Type B pancreatic cell (in vitro differentiated cells): ENCODE measurements at places on chromosomes 16 and 17.

DNA sequence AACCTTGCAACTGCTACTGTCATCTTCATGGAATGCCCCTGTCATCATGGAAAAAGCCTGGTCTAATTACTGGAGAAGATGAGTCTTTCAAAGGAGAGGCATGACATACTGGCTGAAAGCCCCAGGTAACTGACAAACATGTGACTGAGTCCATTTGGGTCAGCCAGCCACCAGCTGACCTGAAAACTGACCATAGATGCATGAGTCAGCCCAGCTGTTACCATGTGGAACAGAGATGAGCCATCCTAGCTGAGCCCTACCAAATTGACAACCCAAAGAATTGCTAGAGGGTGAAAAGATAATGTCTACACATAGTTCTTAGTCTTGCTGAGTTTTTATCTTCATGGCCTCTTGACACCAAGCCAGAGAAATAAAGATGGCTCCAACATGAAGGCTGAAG lies 311.8 kb downstream of the UTP18 start:
- DNase-seq: no peak
- no peaks in the 10 kb centered on the region for H3K36me3 ChIP-seq
- H3K4me3 ChIP-seq: no peak overlapping the region
- H3K27ac ChIP-seq: no peak overlapping the region

- DNase-seq: no peak
- peaks cover 20% of the 10 kb centered on the region for H3K27me3 ChIP-seq
- H3K27ac ChIP-seq: no peak overlapping the region
- peaks cover 11% of the 10 kb centered on the region for H3K4me1 ChIP-seq
- peak overlapping the region; percentile 83 for H3K4me3 ChIP-seq
Measured at GRCh38 chr16:58200004-58200797, 2.3 kb upstream of the CSNK2A2 start.

GRCh38 chr17:68627956-68628575 lies 26.9 kb upstream of the FAM20A start:
- peaks cover 2% of the 10 kb centered on the region for H3K27me3 ChIP-seq
- H3K36me3 ChIP-seq: no peaks in the 10 kb centered on the region
- no peak for DNase-seq
- no peak overlapping the region for H3K4me3 ChIP-seq
- H3K27ac ChIP-seq: no peak overlapping the region
- H3K4me1 ChIP-seq: peaks cover 5% of the 10 kb centered on the region

DNA sequence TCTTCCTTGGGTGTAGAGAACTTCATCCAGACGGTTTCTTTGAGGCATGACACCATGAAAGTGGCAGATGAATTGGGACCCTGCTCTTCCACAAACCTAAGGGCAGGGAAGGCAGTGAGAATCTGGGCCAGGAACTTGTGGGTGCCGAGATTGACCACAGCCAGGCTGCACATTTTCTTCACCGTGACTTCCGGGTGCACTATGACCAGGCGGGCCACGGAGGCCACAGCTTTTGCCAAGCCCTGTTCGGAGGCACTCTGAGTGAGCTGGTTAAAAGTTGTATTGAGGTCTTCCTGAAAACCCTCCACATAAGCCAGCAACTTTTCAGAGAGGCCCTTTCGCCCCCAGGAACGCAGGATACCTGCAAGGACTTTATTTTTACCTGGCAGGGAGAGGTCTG lies 5.9 kb downstream of the GEMIN4 start:
- no peak for DNase-seq
- H3K27me3 ChIP-seq: no peaks in the 10 kb centered on the region
- no peak overlapping the region for H3K27ac ChIP-seq
- peaks cover 42% of the 10 kb centered on the region for H3K36me3 ChIP-seq
- H3K4me1 ChIP-seq: peaks cover 15% of the 10 kb centered on the region

DNA sequence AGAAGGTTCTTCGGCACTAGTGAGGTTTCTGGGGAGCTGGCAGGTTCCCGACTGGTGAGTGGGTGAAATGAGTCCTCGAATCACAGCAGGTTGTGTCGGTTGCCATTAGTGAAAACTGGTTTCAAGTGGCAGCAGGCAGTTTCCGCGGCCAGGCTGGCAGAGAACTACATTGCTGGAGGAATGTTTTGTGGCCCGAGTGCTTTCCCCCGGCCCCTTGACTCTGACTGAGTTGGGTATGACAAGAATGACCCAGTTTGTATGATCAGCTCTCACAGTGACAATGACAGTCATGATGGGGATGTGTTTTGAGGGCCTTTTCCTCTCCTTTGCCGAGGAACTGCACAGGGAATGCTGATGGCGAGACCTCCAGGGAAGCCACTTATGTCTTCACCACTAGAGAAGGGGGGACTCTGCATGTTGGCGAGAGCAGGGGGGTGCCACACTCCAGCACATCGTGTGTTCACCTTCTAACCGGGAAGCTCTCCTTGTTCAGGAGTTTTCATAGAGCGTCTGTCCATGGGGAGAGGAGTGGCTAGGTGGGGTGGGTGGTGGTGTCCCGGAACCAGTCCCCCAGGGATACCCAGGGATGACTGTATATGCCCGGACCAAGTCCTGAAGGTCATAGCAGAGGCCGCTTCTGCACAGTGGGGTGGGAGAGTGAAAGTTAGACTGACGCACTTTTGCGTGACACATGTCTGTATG lies 206.0 kb upstream of the CHMP6 start:
- H3K27me3 ChIP-seq: no peaks in the 10 kb centered on the region
- H3K4me3 ChIP-seq: no peak overlapping the region
- no peak for DNase-seq
- peaks cover 35% of the 10 kb centered on the region for H3K4me1 ChIP-seq

- peaks cover 20% of the 10 kb centered on the region for H3K4me1 ChIP-seq
- H3K27ac ChIP-seq: peak overlapping the region; percentile 74
- peak overlapping the region; percentile 87 for H3K4me3 ChIP-seq
- no peaks in the 10 kb centered on the region for H3K36me3 ChIP-seq
- H3K27me3 ChIP-seq: peaks cover 74% of the 10 kb centered on the region
Measured at GRCh38 chr16:51154271-51155171, 3.5 kb upstream of the SALL1 start.

DNA sequence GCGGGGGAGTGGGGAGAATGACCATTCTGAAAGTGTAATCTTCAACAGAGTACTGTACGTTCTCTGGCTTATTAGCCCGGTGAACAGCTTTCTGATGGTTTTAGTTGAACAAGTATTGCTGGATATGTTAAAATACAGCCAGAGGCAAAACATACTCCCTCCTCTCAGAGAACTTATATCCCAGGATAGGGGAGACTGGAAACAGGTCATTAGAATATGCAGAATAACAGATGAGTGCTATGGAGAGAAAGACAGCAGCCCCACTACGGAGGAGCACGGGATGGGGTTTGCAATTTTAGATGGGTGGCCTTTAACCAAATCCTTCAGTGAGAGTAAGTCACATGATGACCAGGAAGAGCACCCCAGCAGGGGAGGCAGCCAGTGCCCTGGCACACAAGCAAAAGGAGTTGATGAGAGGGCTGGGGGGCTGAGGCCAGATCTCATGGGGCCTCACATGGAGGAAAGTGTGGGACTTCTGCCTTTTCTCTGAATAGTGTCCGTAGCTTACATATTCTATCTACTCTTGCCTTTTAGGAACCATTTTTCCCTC lies 43.1 kb upstream of the SEC14L1 start:
- no peak overlapping the region for H3K27ac ChIP-seq
- no peak for DNase-seq
- H3K36me3 ChIP-seq: peaks cover 14% of the 10 kb centered on the region
- H3K27me3 ChIP-seq: no peaks in the 10 kb centered on the region

DNA sequence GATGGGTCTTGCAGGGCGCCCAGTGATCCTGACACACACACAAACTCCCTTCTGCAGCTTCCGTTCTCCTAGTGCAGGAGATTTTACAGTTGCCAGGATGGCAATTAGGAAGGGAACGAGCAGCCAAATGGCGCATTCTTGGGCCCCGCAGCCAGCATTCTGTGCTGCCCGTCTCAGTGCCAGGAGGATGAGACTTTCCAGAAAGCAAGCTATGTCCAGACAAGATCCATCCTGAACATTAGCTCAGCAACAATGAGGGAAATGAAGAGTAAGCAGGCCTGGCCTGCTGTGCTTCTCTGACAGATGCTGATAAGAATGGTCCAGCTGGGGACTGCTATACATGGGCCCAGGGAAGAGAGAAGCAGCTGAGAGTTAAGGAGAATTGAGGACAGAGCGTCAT lies 16.5 kb downstream of the SPPL2C start:
- no peaks in the 10 kb centered on the region for H3K36me3 ChIP-seq
- H3K27me3 ChIP-seq: peaks cover 49% of the 10 kb centered on the region
- H3K4me3 ChIP-seq: no peak overlapping the region
- H3K27ac ChIP-seq: no peak overlapping the region
- H3K4me1 ChIP-seq: no peaks in the 10 kb centered on the region
- no peak for DNase-seq

DNA sequence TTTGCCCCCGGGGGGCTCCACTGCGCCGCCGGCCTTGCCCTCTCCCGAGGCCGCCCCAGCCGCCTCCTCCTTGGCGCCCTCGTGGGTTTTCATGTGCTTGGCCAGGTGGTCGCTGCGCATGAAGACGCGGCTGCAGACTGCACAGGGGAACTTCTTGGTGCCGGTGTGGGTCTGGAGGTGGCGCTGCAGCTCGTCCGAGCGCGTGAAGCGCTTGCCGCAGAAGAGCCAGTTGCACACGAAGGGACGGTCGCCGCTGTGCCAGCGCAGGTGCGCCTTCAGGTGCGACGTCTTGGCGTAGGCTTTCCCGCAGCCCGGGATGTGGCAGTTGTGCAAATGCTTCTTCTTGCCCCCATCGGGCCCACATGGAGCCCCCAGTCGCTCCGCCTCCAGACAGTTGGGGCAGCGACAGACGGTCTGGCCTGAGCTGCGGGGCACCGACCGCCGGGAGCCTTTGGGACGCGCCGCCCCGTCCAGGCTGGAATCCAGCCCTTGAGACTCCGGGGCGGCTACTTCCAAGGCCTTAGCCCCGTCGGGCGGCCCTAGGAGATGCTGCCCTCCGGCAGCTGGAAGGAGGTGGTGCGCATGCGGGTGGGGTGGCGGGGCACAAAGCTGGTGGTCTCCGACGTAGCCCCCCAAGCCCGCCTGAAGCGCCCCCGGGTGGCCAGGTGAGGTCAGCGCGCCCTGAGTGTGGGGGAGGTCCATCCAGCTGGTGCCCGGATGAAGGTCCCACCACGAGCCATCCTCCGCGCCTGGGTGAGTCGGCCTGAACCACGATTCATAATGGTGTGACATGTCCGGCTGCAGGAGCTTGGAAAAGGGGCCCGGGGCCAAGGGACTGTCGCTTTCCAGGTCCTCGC lies 3.4 kb downstream of the SP6 start:
- no peak for DNase-seq
- no peaks in the 10 kb centered on the region for H3K36me3 ChIP-seq
- peaks cover 15% of the 10 kb centered on the region for H3K4me1 ChIP-seq
- peak overlapping the region; percentile 91 for H3K4me3 ChIP-seq
- H3K27ac ChIP-seq: no peak overlapping the region

GRCh38 chr16:89982318-89982717 lies 33.8 kb downstream of the DEF8 start:
- peaks cover 24% of the 10 kb centered on the region for H3K36me3 ChIP-seq
- DNase-seq: no peak
- H3K4me3 ChIP-seq: no peak overlapping the region
- no peak overlapping the region for H3K27ac ChIP-seq
- no peaks in the 10 kb centered on the region for H3K4me1 ChIP-seq
- no peaks in the 10 kb centered on the region for H3K27me3 ChIP-seq

DNA sequence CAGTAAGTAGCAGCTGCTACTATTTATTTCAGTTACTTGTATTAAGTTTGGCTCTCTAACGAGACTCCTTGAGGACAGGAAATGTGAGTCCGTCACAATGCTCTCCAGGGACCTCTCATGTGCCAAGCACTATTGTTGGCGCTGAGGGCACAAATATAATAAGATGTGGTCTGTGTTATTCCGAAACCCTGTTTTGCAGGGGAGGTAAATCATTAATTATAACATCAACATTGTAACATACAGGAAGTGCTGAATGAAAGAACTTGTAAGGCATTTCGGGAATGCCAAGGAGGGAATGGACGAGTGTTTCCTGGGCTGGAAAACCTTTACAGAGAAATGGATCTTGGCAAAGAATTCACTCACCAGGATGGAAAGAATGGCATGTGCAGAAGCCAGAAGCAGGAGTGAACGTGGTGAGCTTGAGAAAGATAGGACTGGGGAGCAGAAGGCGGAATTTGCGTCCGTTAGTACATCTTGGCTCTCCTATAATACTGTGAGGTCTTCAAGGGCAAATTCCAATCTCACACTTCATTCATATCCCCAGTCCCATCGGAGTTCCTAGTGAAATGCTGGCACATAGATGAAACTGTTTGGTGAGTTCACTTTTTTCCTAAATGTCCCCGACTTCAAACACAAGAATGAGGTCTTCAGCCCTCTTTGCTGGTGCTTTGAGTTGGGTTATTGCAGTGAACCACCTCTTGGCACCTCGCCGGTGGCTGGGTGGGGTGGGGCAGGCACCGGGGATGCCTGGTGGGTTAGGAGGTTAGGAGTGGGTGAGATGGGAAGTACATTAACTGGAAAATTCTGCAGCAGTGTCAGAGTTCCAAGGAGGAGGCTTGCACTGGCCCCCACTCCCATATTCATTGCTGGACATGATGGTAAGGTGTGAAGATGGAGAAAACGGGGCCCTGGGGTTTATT lies 11.5 kb downstream of the TAC4 start:
- peaks cover 21% of the 10 kb centered on the region for H3K36me3 ChIP-seq
- no peak overlapping the region for H3K4me3 ChIP-seq
- H3K27me3 ChIP-seq: no peaks in the 10 kb centered on the region

- peaks cover 36% of the 10 kb centered on the region for H3K4me1 ChIP-seq
- peaks cover 5% of the 10 kb centered on the region for H3K27me3 ChIP-seq
- DNase-seq: no peak
- H3K36me3 ChIP-seq: no peaks in the 10 kb centered on the region
Measured at GRCh38 chr17:50683434-50684287, 24.1 kb downstream of the ANKRD40 start.

DNA sequence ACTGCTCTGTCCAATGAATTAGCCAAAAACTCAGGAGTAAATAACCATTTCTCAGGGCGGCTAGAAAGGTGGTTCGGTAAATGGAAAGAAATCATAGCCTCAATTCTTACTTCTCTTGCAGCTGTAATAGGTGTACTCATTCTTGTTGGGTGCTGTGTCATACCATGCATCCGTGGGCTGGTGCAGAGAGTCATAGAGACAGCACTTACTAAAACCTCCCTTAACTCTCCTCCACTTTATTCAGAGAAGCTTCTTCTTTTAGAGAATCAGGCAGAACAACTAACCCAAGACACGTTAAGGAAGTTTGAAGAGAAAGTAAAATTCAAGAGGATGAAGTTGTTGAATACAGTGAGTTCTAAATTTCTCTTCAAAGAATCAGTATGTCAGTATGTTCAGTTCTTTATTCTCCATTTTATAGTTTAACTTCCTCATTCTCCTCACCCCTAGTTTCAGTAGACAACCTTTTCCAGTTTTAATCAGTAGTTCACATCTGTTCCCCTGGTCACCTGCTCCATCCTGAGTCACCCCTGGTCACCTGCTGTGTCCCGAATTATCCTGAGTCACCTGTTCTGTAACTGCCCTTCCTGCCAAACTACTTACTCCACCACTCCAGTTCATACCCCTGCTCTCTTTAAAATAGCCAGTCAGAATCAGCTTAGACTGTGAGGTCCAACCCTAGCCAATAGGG lies 85.9 kb downstream of the EMP2 start:
- no peak overlapping the region for H3K27ac ChIP-seq

- peaks cover 19% of the 10 kb centered on the region for H3K36me3 ChIP-seq
- DNase-seq: no peak
- no peak within 1 kb of the TSS for H3K27ac ChIP-seq
- H3K4me1 ChIP-seq: peaks cover 25% of the 10 kb centered on the region
- H3K4me3 ChIP-seq: no peak within 1 kb of the TSS
Measured at GRCh38 chr17:15467592-15467991, at the start of gene CDRT4. CDRT4 (minus strand) TSS chr17:15467621; CDS start chr17:15440238, 27,383 bp downstream.

- H3K36me3 ChIP-seq: peaks cover 3% of the 10 kb centered on the region
- no peak for DNase-seq
- H3K27ac ChIP-seq: peak overlapping the region; percentile 98
- peak overlapping the region; percentile 84 for H3K4me3 ChIP-seq
Measured at GRCh38 chr17:78974635-78975591, 4.8 kb downstream of the LGALS3BP start.
